ENCODE measurements at places on chromosomes 5 and 9.

- peak; percentile 94 for DNase-seq
Measured at GRCh38 chr9:88578121-88579049, 43.4 kb downstream of the NXNL2 start.

- no peak for DNase-seq
Measured at GRCh38 chr5:139453683-139454567, 8.6 kb downstream of the ECSCR start.

DNA sequence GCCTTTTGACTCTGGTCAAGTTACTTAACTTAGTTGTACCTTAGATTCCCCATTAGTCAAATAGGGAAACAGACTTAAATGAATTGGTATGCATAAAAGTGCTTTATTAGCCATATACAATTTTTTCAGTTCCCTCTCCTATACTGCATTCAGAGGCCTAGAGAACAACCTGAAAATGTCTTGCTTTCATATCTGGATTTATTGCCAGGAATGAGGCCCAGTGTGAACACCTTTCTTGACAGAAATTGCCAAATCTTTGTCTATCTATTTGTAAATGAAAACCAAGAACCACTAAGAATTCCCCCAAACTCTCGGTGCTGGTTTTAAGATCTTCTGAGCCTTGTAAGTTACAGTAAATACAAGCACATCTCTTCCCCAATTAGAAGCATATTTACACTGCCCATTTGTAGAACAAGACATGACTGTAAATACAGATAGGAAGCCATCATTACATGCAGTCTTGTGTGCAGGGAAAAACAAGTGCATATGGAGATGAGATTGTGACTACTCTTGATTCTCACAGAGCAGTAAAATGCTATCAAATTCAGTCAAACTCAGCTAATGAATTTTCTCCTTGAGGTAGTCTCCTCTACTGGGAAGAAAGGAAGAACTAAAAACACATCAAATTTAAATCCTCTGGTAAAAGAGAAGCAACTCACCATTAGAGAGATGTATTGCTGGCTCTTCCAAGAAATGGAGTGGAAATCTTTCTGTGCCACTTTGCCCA is 5.2 kb upstream of the FAM13B start:
- no peak for DNase-seq

- DNase-seq: no peak
Measured at GRCh38 chr5:74418709-74419108, 221.8 kb downstream of the ENC1 start.

DNA sequence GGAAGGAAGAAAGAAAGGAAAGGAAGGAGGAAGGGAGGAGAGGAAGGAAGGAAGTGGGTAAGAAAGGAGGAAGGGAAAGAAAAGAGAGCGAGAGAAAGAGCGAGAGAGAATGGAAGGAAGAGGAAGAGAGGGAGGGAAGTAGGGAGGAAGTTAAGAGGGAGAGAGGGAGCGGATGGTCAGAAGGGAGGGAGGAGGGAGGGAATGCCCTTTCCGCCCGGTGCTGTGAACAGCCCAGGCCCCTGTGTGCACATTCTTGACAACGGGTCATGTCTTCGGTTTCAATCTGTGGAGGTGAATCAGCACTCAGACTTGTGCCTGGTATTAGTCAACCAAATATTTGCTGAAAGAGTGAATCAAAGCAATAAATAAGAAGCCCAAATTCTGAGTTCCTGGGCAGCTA is 39.2 kb downstream of the PRUNE2 start:
- no peak for DNase-seq

DNA sequence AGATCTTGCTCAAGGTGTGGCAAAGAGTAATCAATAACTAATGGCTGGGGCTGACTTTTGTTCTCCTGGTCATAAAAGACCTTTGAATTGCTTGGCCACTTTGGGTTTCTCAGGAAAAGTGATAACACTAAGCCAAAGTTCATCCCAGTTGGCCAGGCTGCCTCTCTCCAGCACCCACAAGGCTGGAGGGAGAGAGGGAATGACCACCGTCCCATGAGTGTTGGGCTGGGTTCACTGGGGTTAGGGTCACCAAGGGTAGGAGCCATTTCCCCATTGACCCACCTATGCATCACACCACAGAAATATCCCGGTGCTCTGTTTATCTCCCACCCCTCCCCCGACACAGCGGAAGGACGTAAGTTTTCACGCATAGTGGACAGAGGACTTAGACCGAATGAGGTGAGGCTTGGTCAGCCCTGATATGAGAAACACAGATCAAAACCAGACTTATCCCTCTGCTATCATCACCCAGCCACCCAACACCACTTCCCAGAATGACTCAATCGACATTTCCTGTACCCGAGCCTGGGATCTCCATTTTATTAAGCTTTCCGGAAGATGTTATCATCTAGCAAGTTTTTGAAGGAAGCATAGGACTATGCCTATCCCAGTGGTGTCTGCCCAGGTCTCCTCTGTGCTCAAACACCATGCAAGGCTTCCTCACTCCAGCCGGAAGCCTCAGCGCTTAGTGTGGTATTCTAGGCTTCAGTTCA is 27.0 kb upstream of the PPARGC1B start:
- DNase-seq: no peak

- no peak for DNase-seq
Measured at GRCh38 chr5:171810227-171810626, 24.6 kb downstream of the SMIM23 start.

- no peak for DNase-seq
Measured at GRCh38 chr5:172365948-172366608, 82.5 kb upstream of the UBTD2 start.

DNA sequence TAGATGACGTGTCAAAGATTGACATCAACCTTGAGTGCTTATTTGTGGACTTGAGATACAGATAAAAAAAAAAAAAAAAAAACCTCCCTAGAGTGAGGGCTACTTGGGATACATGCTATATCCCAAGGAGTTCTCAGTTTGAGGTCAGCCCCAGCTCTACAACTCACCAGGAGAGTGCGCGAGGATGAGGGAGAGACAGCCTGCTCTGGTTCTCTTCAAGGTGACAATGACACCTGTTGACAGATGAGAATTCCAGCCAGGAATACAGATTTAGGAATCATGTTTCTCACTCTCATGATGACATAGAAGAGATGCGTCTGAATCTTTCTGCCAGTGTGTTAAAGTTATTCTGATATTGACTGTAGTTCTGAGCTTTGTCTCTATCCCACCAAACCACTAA is 24.9 kb upstream of the ARHGAP26 start:
- DNase-seq: no peak

GRCh38 chr9:109821711-109822110 is 41.7 kb downstream of the PALM2AKAP2 start:
- no peak for DNase-seq

DNA sequence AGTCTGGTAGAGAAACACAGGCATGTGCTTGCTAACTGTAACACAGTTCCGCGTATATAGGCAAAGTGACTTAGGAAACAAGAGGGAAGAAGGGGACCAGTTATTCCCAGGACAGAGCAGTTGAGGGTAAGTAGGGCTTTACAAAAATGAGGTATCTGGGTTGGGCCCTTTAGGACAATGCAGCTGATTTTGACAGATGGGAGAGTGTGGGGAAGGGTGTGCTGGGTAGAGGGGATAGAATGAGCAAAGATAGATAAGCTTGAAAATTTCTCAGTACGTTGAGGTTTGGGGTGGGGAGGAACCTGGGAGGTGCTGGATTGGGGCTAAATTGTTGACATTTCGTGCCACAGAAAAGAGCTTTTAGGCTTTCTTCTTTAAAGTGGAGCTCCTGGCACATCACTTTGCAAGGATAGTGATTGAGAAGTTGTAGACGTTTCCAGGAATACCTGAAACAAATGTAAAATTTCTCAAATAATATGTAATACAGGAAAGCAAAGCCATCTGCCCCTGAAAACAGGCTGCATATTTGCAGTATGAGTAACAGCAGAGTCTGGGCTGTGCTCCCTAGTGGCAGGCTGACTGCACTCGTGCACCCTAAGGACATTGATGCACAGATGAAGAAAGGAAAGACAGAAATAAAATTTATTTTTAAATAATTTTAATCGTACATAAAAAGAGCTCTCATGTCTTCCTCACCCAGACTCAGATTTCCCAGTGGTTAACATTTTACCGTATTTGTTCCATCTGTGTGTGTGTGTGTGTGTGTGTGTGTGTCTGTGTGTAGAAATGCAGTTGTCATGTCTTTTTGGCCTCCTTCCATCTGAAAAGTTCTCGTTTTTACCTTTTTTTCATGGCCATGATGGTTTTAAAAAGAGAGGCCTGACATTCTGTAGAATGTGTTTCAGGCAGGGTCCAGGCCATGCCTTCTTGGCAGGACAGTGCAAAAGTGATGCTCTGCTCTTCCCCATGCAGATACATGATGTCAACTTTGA is 144.9 kb upstream of the DMRT1 start:
- DNase-seq: no peak

DNA sequence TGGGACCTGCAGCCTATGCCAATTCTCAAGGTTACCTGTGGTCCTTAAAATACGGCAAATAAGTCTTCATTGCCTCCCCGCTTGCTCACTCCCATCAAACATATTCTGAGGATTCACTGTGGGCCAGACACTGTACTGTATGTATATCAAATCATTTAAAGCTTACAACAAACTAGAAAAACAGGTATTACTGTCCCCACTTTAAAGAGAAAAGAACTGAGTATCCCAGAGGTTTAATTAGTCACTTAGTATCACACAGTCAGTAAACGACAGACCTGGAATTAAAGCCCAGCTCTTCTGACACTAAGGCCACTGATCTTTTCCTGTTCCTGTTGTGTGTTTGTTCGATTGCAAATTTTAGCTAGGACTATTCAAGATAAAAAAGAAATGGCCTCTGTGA is 248.2 kb downstream of the ACTL7B start:
- DNase-seq: no peak

DNA sequence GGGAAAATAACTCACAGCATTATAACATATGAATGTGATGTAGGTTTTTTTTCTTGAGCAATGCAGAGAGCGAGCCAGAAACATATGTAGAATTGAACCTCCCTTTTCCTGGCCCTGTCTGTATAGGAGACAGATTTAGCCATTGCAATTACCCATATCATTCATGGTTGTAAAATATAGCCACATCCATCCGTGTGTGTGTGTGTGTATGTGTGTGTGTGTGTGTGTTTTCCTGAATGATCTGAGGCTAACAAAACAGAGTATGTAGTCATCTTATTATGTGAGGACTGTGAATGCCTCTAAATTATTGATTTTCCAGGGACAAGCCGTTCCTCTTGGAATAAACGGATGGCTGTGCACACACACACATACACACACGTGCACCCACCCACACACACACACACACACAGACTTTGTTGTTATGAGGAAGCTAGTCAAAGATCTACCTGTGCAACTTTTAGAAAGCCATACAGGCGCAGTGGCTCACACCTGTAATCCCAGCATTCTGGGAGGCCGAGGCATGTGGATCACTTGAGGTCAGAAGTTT is 11.7 kb upstream of the DENND1A start:
- DNase-seq: no peak

- DNase-seq: no peak
Measured at GRCh38 chr5:126865299-126865698, 88.4 kb downstream of the LMNB1 start.

DNA sequence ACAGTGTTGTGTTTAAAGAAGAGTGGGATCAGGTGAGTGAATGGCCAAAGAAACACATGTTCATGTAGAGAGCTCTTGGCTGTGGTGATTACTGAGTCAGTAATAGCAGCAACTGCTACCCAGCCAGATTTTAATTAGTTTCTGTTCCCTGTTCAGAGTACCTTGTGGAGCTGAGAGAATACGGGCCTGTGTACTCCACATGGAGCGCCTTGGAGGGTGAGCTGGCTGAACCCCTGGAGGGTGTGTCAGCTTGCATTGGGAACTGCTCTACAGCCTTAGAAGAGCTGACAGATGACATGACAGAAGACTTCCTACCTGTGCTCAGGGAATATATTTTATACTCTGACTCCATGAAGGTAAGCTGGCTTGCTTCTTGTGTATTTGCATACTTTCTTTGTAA is 52.3 kb downstream of the SLC46A2 start:
- DNase-seq: no peak

GRCh38 chr9:84748112-84748511 is 78.6 kb downstream of the NTRK2 start:
- no peak for DNase-seq

GRCh38 chr9:92611621-92612285 is 58.2 kb downstream of the IPPK start:
- no peak for DNase-seq

- no peak for DNase-seq
Measured at GRCh38 chr5:65026816-65027548, 258.3 kb downstream of the CWC27 start.

- peak; percentile 30 for DNase-seq
Measured at GRCh38 chr5:179908528-179908927, 831 bp upstream of the TBC1D9B start.

DNA sequence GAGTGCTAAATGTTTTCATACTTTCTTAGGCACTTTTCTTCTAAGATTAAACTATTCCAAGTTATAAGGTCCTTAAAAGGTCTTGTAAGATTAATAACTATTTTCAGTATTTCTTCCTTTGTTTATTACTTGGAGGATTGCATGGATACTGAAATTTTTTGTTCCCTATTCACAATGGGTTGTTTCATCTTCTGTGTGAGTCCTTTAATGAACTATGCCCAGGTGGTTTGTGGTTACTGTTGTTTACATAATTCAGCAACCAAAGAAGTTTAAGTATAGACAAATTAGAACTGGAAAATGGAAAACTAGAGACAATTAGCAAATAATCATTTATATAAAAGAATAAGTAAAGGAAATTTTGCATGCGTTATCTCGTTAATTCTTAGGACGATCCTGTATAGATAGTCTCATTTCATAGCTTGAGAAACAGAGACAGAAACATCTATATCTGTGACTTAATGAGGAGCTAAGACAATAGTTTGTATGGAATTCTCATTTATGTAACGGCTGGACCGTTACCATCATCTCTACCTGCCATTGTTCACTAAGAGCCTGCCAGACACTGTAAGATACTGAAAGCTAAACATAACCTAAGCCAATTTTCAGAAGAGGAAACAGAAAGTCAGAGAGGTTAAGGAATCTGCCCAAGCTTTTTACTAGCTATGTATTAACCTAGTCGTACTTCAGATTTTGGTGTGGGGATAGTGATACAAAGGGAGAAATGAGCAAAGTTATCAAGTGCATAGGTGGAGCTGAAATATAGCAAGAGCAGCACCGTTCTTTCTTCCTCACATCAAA is 148.2 kb downstream of the PAM start:
- DNase-seq: no peak

GRCh38 chr5:54900984-54901725 is 84.2 kb downstream of the ESM1 start:
- DNase-seq: no peak

DNA sequence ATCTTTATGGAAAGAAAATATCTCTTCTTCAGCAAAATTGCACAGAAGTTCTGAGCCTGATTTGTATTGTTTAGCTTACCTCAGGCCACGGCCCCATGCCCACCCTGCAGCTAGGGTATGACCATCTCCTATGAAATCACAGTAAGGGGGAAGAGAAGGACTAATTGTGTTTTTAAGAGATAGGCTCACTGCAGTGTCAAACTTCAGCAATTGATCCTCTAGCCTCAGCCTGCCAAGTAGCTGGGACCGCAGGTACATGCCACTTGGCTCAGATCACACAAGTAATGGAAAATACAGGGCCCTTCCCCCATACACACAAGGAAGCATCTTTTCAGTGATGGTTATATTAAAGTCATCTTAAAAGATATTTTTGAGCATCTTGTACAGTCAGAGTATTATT is 60.0 kb downstream of the DMAC1 start:
- DNase-seq: no peak

GRCh38 chr9:26870292-26870691 is 22.3 kb downstream of the CAAP1 start:
- no peak for DNase-seq
